ENCODE measurements at places on chromosomes 1 and 21. TPM values are rescaled to one million over a fixed set of nuclear protein-coding genes. Genes with fewer than 3 reads are reported as not detected.
A peak's percentile ranks its signal among the peaks of the same experiment; 100 is the strongest.

Gene SERTAD4
- total RNA-seq, result 3.4 TPM

Gene ZNF669
- 6.4 TPM for total RNA-seq

Gene UHMK1
- 63.0 TPM for total RNA-seq

Gene CDC42SE1
- 103 TPM for total RNA-seq

Gene HAPLN2
- total RNA-seq, result not detected

Gene AMY1A
- total RNA-seq, result 10.4 TPM

Gene DENND2C
- 6.1 TPM for total RNA-seq

Gene TFF2
- total RNA-seq, result not detected

GRCh38 chr1:78464449-78464891, 26.3 kb upstream of the PTGFR start:
- no peaks in the 10 kb centered on the region for H3K27me3 ChIP-seq
- no peak overlapping the region for H3K4me3 ChIP-seq
- DNase-seq, result no peak
- no peak overlapping the region for H3K27ac ChIP-seq
- no peaks in the 10 kb centered on the region for H3K4me1 ChIP-seq
- H3K36me3 ChIP-seq, result no peaks in the 10 kb centered on the region

DNA sequence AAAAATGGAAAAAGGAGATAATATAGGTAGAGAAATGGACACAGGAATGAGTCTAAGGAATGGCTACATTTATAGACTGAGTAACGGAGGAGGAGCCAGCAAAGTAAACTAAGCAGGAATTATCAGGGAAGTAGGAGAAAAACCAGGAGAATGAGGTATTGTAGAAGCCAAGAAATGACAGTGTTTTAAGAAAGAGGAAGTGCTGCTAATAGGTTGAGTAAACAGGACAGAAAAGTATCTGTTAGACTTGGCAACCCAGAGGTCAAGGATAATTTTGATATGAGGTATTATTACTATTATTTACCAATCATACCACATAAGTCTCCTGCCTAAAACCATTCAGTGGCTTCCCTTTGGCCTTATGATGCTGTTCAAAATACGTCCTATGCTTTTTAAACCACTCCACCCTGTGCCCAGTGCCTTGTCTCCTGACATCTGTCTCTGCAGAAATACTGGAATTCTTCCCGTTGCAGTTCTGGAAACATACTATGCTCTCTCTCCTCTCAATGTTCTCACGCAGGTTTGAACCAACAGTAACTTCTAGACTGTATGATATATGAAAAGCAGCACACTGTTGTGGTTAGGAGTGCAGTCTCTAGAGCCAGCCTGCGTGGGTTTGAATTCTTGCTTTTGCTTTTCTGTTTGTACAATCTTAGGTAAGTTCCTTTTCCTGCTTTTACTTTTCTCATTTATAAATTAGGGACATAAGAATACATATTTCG, 24.6 kb upstream of the NEK7 start:
- no peak for DNase-seq
- peaks cover 2% of the 10 kb centered on the region for H3K4me1 ChIP-seq
- H3K36me3 ChIP-seq, result no peaks in the 10 kb centered on the region

- H3K4me1 ChIP-seq, result peaks cover 7% of the 10 kb centered on the region
- no peak overlapping the region for H3K4me3 ChIP-seq
- H3K27ac ChIP-seq, result no peak overlapping the region
- H3K27me3 ChIP-seq, result no peaks in the 10 kb centered on the region
Observed at GRCh38 chr1:11152755-11153154, 36.4 kb upstream of the ANGPTL7 start.

- DNase-seq, result no peak
- H3K27ac ChIP-seq, result no peak overlapping the region
- H3K4me1 ChIP-seq, result no peaks in the 10 kb centered on the region
- no peaks in the 10 kb centered on the region for H3K27me3 ChIP-seq
- H3K4me3 ChIP-seq, result no peak overlapping the region
Observed at GRCh38 chr1:233033361-233033760, 83.0 kb downstream of the NTPCR start.

- DNase-seq, result no peak
- no peaks in the 10 kb centered on the region for H3K36me3 ChIP-seq
- H3K27me3 ChIP-seq, result peaks cover 8% of the 10 kb centered on the region
- H3K4me3 ChIP-seq, result no peak overlapping the region
- peaks cover 24% of the 10 kb centered on the region for H3K4me1 ChIP-seq
Observed at GRCh38 chr1:2047749-2048729, 2.2 kb upstream of the PRKCZ start.

DNA sequence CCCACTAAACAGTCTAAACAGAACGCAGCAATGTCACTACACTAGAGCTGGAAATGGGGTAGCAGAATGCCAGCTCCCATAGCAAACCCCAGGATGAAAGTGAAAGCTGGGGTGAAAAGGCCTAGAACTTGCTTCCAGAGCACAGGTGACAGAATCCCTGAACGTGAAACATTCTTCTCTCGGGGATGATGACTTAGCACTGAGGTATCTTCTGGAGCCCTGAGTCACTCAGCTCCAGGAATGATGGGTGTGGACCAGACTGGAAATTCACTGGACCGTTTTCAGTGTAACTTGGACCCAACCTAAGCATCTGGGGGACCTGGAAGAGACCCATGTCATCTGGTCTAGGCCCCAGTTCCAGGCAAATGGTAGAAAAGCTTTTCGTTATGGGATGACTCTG, 108.9 kb downstream of the CDC7 start:
- no peak overlapping the region for H3K4me3 ChIP-seq
- H3K4me1 ChIP-seq, result peaks cover 9% of the 10 kb centered on the region
- H3K27ac ChIP-seq, result no peak overlapping the region
- no peaks in the 10 kb centered on the region for H3K27me3 ChIP-seq
- no peak for DNase-seq
- H3K36me3 ChIP-seq, result no peaks in the 10 kb centered on the region

- no peaks in the 10 kb centered on the region for H3K36me3 ChIP-seq
- DNase-seq, result no peak
- H3K4me3 ChIP-seq, result no peak overlapping the region
- no peaks in the 10 kb centered on the region for H3K27me3 ChIP-seq
- H3K4me1 ChIP-seq, result peaks cover 21% of the 10 kb centered on the region
- peak overlapping the region; percentile 40 for H3K27ac ChIP-seq
Observed at GRCh38 chr1:230823931-230824381, 44.4 kb downstream of the C1orf198 start.

DNA sequence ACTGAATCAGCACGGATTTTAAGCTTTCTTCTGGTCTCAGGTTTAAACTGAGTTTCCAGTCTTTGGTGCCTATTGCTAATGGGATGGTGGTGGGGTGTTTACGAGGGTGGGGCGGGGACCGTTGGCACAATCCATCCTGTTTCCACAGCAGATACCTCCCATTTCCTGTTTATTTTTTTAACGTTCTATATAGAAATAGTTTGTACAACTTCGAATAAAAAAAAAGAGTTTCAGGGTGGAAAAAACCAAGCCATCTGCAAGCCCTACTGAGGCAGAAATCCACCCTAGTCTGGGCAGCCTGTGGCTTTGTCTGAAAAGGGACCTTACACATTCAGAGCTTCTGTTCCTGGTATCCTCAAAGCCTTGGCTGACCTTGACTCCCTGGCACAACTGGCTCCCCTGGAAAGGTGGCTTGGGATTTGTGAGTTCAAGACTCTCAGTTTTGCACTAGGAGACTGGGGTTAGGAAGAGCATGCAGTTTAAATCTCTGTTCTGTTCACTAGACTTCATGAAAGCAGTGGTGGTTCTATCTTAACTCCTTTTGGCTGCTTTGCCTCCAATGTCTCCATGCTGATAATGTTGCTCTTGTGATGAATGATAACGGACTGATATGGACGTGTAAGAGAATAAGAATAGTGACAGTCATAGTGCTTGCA, 46.7 kb downstream of the VANGL2 start:
- H3K27ac ChIP-seq, result no peak overlapping the region
- H3K27me3 ChIP-seq, result no peaks in the 10 kb centered on the region
- no peaks in the 10 kb centered on the region for H3K36me3 ChIP-seq
- no peak overlapping the region for H3K4me3 ChIP-seq
- DNase-seq, result no peak

DNA sequence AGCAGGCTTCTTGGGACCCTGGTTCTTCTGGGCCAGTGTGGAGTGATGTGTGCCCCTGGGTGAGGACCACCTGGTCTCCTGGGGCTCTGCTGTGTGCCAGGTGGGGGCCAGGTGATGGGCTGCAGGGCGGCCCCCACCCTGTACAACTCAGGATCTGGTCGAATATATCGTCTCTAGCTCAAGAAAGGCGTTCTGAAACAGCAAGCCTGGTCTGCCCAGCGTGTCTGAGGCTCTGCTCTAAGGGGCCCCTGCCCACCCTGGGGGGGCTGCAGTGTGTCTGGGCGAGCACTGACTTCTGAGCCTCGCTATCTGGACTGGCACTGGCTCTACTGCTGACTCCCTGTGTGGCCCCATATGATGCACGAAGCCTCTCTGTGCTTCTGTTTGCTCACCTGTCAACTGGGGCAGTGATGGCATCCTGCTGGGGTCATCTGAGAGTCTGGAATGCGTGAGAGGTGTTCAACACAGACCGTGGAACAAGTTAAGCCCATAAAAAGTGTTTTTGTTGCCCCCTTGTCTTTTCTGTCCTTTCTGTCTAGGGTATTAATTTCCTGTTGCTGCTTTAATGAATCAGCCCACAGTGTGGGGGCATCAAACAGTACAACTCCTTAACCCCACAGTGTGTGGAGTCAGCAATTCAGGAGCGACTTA, 56.0 kb upstream of the TRAPPC10 start:
- H3K4me1 ChIP-seq, result peaks cover 9% of the 10 kb centered on the region
- peaks cover 9% of the 10 kb centered on the region for H3K36me3 ChIP-seq
- peak overlapping the region; percentile 17 for H3K27ac ChIP-seq
- no peak for DNase-seq

DNA sequence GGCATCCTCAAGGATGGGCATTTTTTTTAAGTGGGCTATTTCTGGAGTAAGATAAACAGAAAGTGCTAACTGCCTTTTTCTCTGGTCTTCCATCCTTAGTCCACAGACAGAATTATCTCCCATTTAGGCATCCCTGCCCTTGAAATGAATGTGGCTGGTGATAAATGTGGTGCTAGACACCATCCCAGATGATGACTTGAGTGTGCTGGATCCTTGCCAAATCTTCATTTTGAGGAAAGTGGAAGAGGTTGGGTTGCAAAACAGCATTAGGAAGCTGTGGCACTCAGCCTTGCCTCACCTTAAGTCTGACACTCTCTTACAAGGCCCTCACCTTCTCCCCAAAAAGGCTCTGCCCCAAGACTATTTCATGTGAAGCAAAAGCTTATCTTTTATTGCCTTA, 19.2 kb downstream of the MAB21L3 start:
- peak; percentile 16 for DNase-seq
- no peak overlapping the region for H3K27ac ChIP-seq
- H3K27me3 ChIP-seq, result peaks cover 3% of the 10 kb centered on the region

GRCh38 chr1:151405187-151405951, 6.0 kb downstream of the PSMB4 start:
- H3K4me1 ChIP-seq, result peaks cover 3% of the 10 kb centered on the region
- H3K4me3 ChIP-seq, result no peak overlapping the region
- no peak overlapping the region for H3K27ac ChIP-seq
- no peaks in the 10 kb centered on the region for H3K27me3 ChIP-seq
- no peak for DNase-seq
- peaks cover 72% of the 10 kb centered on the region for H3K36me3 ChIP-seq

GRCh38 chr1:8495928-8496401, 178.1 kb downstream of the SLC45A1 start:
- DNase-seq, result no peak
- no peak overlapping the region for H3K27ac ChIP-seq
- peaks cover 9% of the 10 kb centered on the region for H3K36me3 ChIP-seq
- no peaks in the 10 kb centered on the region for H3K4me1 ChIP-seq
